ENCODE measurements at places on chromosomes 13 and 19. TPM values are rescaled to one million over a fixed set of nuclear protein-coding genes. Genes with fewer than 3 reads are reported as not detected.

Gene PLPP2
- total RNA-seq: 9.4 TPM

Gene DAPK3
- total RNA-seq: 83.4 TPM

Gene RASAL3
- under 0.01 TPM for total RNA-seq

Gene SERTM1
- not detected for total RNA-seq

Gene RAB3A
- total RNA-seq: 2.5 TPM

Gene SBSN
- total RNA-seq: 0.19 TPM

Gene ZNF285
- 3.4 TPM for total RNA-seq

Gene UBL3
- total RNA-seq: 12.7 TPM

Gene NCAN
- total RNA-seq: not detected

Gene TSEN34
- total RNA-seq: 76.5 TPM

Gene ZNF69
- 12.1 TPM for total RNA-seq

Gene DNAAF3
- total RNA-seq: 0.77 TPM

Gene WDR88
- total RNA-seq: not detected

Gene NLRP5
- not detected for total RNA-seq

Gene SPTBN4
- total RNA-seq: 0.77 TPM

Gene ZNF558
- 40.9 TPM for total RNA-seq

Gene SLITRK5
- not detected for total RNA-seq

Gene ADAT3
- 1.3 TPM for total RNA-seq

Gene APOE
- 9.0 TPM for total RNA-seq

Gene MEF2B
- total RNA-seq: 0.28 TPM

Gene FGF21
- not detected for total RNA-seq

Gene PINLYP
- total RNA-seq: 2.5 TPM

Gene FGF14
- not detected for total RNA-seq
